Stimulated activated CD4-positive, alpha-beta T cell treated with anti-CD3 and anti-CD28 coated beads, Interleukin-1b, Interleukin-23, amount 100 ng/mL, for 4 hours (primary cell): ENCODE measurements at places on chromosomes 4 and X.

DNA sequence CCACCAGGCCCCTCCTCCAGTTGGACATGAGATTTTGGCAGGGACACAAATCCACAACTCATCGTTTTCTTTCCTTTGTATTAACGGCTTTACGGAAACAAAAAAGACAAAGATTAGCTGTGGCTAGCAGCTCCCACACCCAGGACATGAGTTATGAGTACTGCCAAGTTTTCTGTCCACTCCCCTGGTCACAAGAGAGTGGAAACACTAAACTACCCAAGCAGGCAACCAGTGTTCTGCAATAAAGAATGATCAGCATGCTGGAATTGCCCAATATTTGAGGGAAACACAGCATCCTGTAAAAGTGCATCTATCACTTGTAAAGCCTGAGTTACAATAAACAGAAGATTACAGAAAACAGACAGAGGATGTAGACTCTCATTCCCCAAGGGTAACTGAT, 358.4 kb downstream of the NLGN4X start:
- no peak for DNase-seq

DNA sequence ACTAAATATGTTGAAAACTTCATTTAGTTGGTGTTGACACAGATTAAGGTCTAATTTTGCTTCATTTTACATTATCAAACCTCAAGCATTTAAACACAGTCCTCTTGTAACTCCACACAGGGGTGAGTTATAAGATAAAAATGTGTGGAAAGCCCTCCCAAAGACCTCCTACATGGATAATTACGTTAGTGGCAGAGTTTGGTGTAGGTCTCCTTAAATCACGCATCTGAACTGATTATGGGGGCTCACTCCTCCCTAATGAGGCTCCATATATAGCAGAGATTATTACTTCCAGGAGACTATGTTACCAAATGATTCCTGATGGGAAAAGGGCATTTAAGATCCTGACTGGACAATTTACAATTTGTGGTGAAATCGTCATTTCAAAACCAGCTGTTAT, 32.2 kb upstream of the VCX3B start:
- no peak for DNase-seq

DNA sequence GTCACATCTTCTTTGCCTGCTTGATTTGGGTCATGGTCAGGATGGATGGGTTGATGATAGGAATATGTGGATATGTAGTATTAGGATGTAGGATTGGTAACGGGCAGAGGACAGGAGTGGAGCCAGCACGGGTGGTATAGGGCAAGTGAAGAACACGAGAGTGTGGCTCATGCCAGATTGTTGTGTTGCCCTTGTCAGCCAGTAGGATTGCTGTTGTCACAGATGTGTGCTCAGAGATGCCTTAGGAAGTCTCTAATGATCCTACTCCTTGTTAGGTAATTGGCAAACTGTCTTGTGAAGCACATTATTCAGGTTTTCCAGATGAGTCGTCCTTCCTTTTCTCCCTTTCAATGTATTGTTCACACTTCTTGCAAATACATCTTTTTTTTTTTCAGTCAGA, 5.5 kb downstream of the ATP10D start:
- no peak for DNase-seq

DNA sequence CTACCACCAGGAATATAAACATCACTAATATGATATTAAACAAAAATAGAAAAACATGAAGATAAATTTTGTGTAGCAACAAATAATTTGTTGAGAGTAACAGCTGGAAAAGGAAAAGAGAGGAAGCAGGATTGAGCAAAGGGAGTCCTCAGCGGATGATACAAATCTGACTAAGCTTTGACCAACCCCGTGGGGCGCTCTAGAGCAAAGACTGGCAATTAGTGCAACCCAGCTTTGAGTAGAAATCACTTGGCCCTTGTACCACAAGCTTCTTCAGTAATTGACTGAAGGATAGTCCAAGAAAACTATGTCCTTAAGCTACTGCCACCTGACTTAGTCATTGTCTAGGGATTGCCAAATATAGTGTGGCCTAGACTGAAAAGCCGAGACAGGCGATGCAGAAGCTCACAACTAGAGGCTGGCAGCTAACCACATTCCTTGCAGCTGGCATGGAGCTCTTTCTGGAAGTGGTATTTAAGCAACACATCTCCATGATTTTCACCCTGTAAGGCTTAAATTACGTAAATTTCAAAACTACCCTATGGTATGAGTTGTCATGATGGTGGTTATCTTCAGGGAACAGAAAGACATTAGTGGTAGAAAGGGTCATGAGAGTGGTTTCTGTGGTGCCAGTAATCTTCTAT, 396.0 kb downstream of the PDGFC start:
- no peak for DNase-seq

DNA sequence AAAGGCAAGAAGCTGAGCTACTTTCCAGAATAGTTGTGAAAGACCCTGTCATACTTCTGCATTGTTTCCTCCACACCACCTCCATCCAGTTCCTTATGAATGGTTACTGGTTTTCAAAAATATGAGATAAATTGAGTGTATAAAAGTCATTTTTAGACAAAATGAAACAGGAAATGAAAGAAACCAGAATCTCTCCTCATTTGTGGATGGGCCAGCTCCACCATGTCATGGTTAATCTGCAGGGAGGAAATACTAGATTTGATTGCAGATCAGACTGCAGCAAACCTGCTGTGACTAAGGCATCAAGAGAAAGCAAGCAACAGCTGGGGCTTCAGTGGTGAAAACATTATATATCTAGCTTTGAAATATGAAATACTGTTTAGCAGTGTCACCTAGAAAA, 23.8 kb downstream of the F9 start:
- DNase-seq: no peak

DNA sequence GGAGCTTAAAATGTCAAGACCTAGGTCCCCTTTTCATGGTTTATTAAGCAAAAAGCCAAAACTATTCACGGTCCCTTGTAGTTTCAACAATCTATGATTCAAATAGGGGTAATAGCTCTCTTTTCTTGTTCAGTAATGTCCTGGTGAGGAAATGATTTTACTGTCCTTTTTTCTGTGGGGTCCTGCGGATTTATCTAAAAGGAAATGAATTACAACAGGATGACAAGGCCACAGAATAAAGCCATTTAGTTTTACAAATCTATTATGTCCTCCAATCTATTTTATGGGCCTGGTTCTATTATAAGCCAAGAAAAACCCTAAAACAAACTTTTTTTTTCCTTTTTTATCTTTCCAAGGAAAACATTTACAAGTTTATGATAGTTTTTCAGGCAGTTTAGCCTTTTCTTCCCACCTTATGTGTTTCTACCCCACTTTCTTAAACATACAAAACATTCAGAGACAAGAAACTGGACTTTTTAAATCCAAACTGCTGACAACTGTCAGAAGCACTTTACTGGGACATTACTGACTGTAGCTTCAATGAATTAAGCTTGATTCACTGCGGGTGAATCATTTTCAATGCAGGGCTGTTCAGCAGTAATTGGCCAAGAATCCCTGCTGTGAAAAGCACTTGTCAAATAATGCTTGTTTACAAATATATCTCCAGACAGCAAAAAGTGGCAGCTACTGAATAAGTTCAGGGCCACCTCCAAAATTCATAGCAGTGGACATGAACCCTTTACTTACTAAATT, 4.3 kb downstream of the EPHA5 start:
- DNase-seq: no peak

GRCh38 chr4:184664445-184665210, 15.1 kb downstream of the PRIMPOL start:
- DNase-seq: no peak

- no peak for DNase-seq
Measured at GRCh38 chr4:111449657-111450056, 695.6 kb upstream of the FAM241A start.

DNA sequence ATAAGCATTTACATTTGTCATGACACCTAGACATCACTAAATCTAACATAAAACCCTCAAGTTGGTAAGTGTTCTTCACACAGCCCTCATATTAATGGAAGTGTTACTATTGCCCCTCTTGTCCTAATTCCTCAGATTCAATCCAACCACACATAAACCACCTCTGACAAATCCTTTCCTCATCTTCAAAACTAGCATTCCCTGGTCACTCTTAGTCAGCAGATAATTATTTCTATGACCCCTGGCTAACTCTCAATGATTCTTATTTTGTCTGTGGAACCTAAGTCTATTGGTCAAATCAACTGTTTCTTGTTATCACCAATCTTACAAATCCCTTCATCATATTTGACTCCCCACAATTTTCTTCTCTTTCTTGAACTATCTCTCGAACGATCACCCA, 168.6 kb downstream of the PPP3CA start:
- no peak for DNase-seq

GRCh38 chr4:139416073-139416673, 37.7 kb upstream of the RAB33B start:
- DNase-seq: no peak

- no peak for DNase-seq
Measured at GRCh38 chr4:80129785-80130184, 56.8 kb upstream of the ANTXR2 start.

DNA sequence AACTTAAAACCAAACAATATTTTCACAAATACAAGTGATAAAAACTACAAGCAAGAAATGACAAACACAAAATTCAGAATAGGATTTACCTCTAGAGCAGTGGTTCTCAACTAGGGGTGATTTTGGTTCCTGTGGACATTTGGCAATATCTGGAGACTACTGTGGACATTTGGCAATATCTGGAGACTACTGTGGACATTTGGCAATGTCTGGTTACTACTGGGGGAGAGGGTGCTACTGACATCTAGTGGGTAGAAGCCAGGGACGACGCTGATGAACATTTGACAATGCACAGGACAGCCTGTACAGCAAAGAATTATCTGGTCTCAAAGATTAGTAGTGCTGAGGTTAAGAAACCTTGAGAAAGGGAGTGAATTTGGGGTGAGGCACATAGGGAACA, 169.8 kb downstream of the CLCN4 start:
- DNase-seq: no peak

DNA sequence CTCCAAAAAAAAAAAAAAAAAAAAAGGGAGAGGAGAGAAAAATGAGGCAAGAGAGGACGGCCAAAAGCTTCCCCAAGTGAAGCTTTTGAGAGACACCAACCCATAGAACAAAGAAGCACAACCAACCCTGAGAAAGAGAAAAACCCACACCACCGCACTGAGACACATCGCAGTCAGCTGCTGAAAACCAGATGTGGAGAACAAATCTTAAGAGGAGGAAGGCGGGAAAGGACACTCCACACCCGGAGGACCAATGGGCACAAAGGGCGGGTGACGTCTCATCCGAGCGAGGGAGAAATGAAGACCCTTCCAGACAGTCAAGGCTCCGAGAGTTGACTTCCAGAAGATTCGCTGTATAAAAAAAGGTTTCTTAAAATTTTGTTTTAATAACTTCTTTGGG, 112.1 kb downstream of the AFAP1 start:
- no peak for DNase-seq

- DNase-seq: no peak
Measured at GRCh38 chr4:40256329-40256728, 59.5 kb downstream of the RHOH start.

- DNase-seq: no peak
Measured at GRCh38 chrX:38206542-38206941, 14.1 kb downstream of the SRPX start.

- DNase-seq: no peak
Measured at GRCh38 chr4:121736735-121737351, 28.1 kb downstream of the SMIM43 start.

DNA sequence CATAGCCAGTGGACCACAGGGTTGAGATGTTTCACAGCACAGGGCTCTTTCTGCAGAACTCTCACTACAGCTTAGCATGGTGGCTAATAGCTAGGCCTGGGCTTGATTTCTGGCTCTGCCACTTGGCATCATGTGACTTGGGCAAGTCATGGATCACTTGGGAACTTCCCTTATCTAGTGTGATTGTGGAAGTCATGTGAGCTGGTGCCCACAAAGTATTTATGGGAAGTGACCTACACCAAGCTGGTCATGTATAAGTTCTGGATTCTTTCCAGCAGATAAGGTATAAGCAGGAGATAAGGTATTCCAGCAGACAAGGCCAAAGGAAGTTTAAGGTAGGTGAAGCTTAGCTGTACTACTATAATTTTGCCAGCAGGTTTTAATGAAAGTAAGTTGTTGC, 61.0 kb downstream of the REELD1 start:
- no peak for DNase-seq

DNA sequence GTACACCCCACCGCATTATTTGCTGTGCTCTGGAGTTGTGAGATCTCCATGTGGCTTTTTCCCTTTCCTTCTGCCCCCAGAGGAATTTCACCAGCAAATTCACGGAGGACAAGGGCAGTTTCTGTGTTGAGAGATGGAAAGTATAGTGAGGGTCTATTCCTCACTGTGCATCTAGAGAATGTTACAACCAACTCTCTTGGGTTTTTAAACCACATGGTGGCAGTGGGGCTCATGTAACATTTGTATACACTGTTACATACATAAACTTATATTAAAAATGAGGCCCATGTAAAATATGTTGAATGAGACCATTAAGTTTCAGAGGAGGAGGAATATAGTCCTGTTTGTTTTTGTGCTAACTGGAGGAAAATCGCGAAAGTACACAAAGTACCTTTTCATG, 909 bp upstream of the PRKG2 start:
- no peak for DNase-seq

GRCh38 chrX:23820235-23820782, 37.3 kb downstream of the SAT1 start:
- no peak for DNase-seq

- DNase-seq: no peak
Measured at GRCh38 chr4:100983426-100983825, 363.9 kb downstream of the PPP3CA start.

DNA sequence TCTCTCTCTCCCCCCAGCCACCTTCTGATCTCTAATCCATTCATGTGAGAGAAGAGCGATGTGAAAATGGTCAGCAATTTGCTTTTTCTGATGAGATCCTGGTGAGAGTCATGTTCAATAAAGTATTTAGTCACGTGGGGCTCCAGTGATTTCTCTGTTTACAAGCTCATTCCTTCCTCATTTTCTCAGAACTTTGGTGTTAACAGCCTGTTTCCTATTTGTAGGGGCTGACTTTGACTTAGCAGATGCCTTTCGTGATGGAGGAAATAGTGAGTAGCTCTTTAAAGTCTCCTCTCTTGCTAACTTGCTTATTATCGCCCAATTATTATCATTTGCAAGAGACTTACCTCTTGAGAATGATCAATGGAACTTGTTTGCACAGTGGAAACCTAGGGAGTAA, 72.6 kb upstream of the CD99 start:
- DNase-seq: no peak

DNA sequence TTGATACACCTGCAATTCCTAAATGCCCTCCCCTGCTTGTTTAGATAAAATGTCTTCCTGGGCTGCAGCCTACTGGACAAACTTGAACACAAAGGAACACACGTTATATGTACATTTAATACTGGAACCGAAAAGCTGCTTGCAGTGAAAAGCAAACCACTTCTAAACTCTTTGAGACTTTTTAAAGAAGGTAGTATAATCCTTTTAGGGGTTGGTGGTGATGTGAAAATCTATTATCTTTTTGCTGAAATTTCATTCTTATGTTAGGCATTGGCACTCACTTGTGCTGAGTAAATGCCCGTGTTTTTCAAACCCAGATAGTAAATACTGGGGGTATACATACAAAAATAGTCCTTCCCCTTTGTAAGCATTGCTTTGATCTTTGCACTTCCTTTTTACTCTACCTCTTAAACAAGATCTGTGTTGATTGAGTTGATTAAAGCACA, 2.2 kb downstream of the NFKB1 start:
- DNase-seq: no peak

- no peak for DNase-seq
Measured at GRCh38 chr4:44150091-44150576, 298.5 kb downstream of the KCTD8 start.

GRCh38 chrX:153686711-153687110, 1.0 kb upstream of the SLC6A8 start:
- no peak for DNase-seq
